ENCODE measurements at places on chromosomes 6 and 20. TPM values are rescaled to one million over a fixed set of nuclear protein-coding genes. Genes with fewer than 3 reads are reported as not detected.

SOBP gene
- polyA plus RNA-seq: 14.3 TPM

COL19A1 gene
- 2.1 TPM for polyA plus RNA-seq

TULP1 gene
- polyA plus RNA-seq: 1.3 TPM

C6orf136 gene
- polyA plus RNA-seq: 27.9 TPM

COL21A1 gene
- polyA plus RNA-seq: 152 TPM

RBBP8NL gene
- polyA plus RNA-seq: 3.0 TPM

BAK1 gene
- polyA plus RNA-seq: 28.4 TPM

SLC22A23 gene
- 14.0 TPM for polyA plus RNA-seq

EDN1 gene
- 4.9 TPM for polyA plus RNA-seq

GRCh38 chr20:44392776-44393607 is 37.5 kb downstream of the HNF4A start:
- DNase-seq: no peak

DNA sequence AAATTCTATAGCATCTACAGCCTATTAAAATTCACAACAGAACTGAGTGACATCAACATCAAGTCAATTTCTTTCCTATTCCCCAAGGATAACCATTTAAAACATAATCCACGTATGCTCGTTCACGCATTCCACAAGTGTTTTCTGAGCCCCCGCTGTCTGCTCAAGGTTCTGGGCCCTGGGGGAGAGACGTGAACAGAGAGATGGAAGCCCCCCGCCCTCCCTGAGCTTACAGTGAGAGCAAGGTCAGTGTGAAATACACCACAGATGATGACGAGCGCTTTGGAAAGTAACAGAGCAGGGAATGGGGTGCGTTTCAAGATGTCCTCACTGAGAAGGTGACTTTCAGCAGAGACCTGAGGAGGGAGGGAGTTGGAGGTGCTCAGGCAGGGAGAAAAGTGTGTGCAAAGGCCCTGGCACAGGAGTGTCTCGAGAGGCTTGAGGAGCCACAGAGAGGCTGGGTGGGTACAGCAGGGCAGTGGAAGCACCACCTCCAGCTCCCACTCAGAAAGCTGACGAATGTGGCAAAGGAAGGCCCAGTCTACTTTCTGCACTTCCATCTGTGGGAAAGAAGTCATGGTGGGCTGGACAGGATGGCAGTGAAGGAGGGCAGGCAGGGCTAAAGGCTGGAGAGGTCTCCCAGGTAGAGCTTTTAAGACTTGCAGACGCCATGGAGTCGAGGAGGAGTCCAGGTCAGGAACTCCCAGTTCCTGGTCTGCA is 88.3 kb downstream of the DLL1 start:
- DNase-seq: no peak

DNA sequence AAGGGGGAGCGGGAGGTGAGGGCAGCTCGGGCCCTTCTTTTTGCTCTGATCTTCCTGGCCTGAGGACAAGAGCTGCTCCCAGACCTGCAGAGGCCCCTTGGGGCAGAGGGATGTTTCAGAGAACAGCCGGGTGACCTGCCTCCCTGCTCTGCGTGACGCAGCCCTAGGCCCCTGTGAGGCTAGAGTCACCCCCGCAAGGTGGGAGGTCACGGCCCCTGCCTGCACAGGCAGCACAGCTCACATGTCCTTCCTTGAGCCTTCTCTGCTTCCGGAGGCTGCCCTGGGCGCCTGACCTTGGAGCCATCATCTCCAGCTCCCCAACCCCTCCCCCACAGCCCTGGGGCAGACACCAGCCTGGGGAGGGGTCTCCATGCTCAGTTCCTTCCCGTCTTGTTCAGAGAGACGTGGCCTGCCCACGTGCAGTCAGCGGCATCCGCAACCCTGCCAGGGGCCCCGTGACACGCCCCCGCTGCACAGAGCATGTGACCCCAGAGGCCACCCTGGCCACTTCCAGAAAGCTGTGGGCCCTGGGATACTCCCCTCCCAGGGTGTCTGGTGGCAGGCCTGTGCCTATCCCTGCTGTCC is at the start of gene BIRC7:
BIRC7 (plus strand) TSS at position 507 of the 585 bp plus-strand sequence. CDS start 192 bp downstream, outside the sequence.
- DNase-seq: no peak

- no peak for DNase-seq
Observed at GRCh38 chr6:169009628-169010027, 244.0 kb downstream of the THBS2 start.

DNA sequence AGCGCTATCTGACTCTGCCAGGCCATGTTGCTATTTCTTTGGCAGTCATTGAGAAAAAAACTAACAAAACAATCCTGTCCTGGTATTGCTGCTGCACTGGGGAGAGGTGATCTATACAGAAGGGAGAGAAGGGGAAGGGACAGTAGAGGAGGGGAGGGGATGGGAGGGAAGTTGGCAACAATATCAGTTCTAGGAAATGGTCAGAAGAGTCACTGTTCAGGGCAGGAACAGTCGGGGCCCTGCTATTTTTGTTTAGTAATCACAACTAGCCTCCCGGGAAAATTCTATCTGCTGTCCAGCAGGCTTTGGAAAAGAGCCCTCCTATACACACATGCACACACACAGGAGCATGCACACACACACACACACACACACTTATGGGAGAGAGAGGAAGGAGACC is 142.3 kb upstream of the CARMIL1 start:
- DNase-seq: no peak

DNA sequence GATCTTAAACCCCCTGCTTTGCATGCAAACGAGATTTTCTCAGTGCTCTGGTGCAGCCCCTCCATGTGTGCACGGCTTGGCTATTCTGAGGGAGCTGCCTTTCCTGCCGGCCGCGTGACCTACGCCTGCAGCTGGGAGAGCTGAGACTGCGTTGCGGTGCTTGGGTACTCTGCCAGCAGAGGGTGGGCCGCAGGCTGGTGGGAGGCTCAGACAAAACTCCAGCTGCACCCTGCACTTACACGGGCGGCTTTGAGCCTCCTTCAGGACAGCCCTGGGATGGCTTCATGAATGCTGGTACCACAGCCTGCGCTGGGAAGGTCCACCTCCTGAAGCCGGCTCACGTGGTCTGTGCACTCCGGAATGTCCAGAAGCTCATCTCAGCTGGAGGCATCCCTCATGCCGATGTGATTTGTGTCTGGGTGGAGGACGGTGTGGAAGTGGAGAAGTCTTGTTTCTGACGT is 223.7 kb downstream of the DLL1 start:
- no peak for DNase-seq

DNA sequence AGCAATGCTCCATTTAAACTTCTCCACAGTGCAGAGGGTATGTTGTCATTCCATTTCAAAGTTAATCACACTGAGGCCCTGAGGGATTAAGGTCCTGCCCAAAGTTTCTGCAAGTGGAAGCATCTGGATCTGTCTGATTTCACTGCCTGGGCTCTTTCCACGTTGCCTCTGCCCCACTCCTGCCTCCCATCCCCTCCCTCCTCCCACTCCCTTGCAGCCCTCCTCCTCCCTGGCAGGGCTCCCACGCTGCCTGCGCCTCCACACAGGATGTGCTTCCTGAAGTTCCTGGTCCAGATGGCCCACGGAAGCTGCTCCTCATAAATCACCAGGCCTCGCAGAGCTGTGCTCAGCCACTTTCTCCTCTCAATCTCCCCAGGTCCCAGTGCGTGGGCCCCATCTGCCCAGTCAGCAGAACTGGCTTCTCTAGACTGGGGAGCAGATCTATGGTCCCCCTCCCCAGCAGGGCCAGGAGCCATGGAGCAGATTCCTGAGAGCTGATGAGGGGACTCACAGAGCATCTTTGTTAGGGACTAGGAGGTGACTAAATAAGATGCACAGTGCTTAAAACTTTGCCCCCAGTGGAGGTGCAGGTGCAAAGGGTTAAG is 65.4 kb upstream of the MAFB start:
- DNase-seq: no peak

- no peak for DNase-seq
Observed at GRCh38 chr20:53654932-53655624, 61.4 kb upstream of the ZNF217 start.

- no peak for DNase-seq
Observed at GRCh38 chr6:15398633-15399275, 152.9 kb downstream of the JARID2 start.

- DNase-seq: no peak
Observed at GRCh38 chr6:20448828-20449227, 47.1 kb downstream of the E2F3 start.

- no peak for DNase-seq
Observed at GRCh38 chr6:44470115-44470464, 82.6 kb downstream of the CDC5L start.

DNA sequence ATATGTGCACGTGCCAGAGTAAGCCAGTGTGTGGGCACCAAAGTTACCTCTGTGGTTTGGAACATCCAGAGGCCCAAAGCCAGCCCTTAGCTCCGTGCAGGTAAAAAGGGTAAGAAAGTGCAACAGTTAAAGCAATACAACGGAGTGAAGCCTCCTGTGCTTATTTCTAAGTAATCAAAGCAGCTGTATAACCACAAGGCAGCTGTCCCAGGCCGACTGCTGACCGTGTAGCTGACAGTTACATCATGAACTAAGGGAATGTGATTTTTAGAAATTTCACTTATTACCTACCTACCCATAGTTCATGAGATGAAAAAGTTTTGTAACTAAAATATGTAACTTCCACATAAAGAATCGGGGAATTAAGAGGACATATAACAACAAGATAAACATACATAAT is 121.2 kb upstream of the QKI start:
- no peak for DNase-seq

DNA sequence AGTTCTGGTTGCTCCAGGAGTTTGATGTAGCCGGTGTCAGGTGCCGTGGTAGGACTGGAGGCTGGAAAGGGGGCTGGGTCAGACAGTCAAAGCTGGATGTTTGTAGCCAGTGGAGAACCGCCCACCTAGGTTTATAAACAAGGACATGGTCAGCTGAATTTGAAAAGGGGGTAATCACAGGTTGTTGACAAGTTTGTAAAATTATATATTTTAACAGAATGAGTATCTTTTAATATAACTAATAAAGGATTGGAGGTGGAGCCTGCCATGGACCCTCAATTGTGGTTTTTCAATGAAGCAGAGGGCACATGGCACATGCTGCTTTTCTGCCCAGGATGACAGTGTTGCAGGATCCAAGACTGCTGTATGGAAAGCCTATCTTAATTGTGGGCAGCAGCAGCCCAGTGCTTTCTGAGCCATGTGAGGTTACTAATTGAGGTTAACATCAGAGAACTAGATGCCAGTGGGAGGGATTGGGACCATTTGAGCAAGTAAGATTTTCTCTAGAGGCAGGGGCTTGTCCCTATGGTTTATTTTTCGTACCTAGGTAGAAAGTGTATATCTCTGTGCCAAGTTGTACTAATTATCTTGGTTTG is 9.7 kb downstream of the HECA start:
- DNase-seq: no peak

GRCh38 chr20:24704899-24705298 is 235.5 kb downstream of the SYNDIG1 start:
- no peak for DNase-seq

- DNase-seq: no peak
Observed at GRCh38 chr6:79410806-79411205, 126.4 kb downstream of the LCA5 start.

- no peak for DNase-seq
Observed at GRCh38 chr20:19628570-19629134, 129.4 kb upstream of the RIN2 start.

- DNase-seq: no peak
Observed at GRCh38 chr6:17574866-17575560, 25.1 kb upstream of the FAM8A1 start.

- DNase-seq: no peak
Observed at GRCh38 chr6:98384334-98384733, 450.0 kb upstream of the POU3F2 start.

- no peak for DNase-seq
Observed at GRCh38 chr20:58901488-58902402, 49.2 kb downstream of the GNAS start.

DNA sequence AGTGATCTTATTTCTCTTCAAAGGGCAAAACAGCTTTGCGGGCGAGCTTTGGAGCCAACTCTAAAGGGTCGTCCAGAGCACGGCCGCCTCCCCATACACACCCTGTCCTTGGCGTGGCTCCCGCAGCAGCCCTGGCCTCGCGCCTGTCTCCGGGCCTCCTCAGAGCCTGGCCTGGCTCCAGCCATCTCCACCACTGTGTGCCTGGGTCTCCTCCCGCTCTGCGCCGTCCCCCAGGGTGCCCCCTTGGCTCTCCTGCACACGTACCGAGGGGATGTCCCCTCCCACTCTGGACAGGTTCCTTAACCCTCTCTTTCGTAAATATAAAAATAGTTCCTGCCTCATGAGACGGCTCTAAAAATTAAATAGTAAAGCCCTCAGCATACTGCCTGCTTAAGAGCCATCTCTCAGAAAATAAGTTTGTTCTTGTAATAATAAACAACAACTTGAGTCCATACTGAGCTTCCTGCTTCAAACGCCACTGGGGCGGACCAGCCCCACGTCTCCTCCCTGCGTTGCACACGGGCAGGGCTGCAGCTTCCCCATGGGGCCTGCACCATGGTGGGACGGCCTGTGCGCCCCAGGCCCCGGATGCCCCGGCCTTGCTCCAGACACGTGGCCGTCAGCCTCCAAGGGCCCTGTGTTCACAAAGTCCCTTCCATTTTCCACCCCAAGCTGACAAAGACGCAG is 226.2 kb downstream of the TTLL2 start:
- DNase-seq: no peak

DNA sequence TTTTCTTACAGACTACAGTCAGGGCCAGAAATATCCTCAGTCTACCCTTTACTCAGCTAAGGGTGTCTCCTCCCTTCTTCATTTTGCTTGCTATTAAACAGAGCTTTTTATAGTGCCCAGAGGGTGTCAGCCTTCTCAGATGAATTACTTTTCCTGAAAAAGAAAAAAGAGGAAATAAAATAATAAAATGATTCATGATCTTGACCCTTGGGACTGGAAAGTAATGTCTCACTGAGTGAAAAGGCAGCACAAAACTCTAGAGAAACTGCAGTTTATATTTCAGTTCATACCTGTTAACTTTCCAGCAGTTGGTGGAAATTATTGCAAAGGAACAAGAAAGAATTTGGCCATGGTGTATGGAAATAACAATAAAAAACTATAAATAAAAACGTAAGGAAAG is 170.6 kb downstream of the IBTK start:
- no peak for DNase-seq

DNA sequence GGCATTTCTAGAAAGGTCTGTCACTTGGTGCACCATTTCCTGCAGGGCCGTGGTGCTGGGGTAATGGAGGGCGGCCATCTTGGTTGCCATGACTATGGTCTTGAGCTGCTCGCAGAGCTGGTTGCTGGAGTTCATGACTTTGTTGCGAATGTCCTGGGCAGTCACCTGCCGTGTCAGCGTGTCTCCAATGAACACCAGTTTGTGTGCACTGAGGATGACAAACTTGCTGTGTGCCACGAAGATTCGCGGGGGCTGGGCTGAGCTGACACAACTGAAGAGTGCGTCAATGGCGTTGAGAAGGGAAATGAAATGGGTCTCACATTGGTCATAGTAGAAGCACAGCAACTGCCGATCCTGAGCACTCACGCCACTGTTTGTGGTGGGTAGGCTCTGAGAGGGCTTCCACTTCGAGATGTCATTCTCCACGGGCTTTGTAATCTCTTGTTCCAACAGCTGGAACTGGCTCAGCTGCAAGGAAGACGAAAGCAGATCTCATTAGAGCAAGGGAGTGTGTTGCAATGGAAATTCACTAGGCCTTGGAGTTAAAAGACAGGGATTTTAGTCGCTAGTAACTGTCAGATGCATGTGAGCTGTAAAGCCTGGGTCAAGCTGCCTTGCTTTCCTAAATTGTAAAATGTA is 47.1 kb downstream of the NEDD9 start:
- DNase-seq: no peak

GRCh38 chr20:987677-988076 is 14.4 kb downstream of the RSPO4 start:
- DNase-seq: no peak

GRCh38 chr6:89311853-89312531 is 3.1 kb downstream of the GABRR2 start:
- DNase-seq: peak; percentile 31

GRCh38 chr6:12769556-12770256 is 53.1 kb downstream of the PHACTR1 start:
- DNase-seq: no peak

GRCh38 chr6:87287251-87287650 is 35.1 kb upstream of the SMIM8 start:
- no peak for DNase-seq

Measured in left renal cortex interstitium (tissue), 4 donors.